Sigmoid colon (tissue), 7 donors: ENCODE measurements at places on chromosomes 3 and 15. TPM values are rescaled to one million over a fixed set of nuclear protein-coding genes. Genes with fewer than 3 reads are reported as not detected.

- H3K4me3 ChIP-seq: no peak overlapping the region
- no peak for DNase-seq
- no peaks in the 10 kb centered on the region for H3K27me3 ChIP-seq
- peaks cover 31% of the 10 kb centered on the region for H3K4me1 ChIP-seq
- H3K27ac ChIP-seq: no peak overlapping the region
- H3K36me3 ChIP-seq: peaks cover 30% of the 10 kb centered on the region
These were observed 40.9 kb downstream of the PML start for GRCh38 chr15:74035121-74036017.

PLXNB1 gene
- 10.4 TPM for polyA plus RNA-seq

RAB6B gene
- 19.7 TPM for polyA plus RNA-seq

DNA sequence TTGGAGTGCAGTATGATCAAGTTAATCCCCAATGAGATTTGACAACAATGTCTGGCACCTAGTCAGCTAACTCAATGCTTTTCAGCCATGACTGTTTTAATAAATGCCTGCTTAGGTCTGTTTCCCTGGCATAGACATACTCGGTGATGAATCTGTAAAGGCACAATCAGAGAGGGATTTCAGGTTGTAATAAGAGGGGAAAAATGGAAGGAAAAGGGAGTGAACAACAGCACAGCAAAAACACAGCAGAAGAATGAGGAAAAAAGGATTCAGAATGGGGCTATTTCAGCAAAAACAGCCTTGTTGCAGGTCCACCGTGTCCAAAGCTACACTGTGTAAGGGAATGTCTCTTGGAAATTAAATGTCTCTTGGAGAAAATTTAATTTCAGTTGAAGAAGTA lies 19.3 kb upstream of the CHD2 start:
- no peak for DNase-seq
- peaks cover 3% of the 10 kb centered on the region for H3K36me3 ChIP-seq
- H3K4me1 ChIP-seq: peaks cover 21% of the 10 kb centered on the region
- no peak overlapping the region for H3K4me3 ChIP-seq

DNA sequence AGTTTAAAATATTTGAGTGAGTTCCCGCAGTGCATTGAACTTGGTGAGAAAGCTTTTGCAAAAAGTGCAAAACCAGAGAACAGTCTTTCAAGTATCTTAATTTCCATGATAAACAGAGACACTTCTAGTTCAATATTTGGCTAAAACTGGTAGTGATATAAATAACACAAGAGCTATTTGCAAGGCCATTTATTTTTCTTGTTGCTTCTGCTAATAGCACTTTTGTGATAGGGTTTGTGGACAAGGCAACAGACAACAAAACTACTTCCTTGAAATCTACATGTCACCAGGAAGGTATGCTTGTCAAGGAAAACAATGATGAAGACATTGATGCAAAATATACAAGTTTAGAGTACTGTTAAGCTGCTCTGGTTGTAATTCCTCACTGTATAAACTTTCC lies 1225.1 kb downstream of the OTOL1 start:
- no peak for DNase-seq
- H3K4me3 ChIP-seq: no peak overlapping the region
- H3K4me1 ChIP-seq: no peaks in the 10 kb centered on the region
- H3K27me3 ChIP-seq: no peaks in the 10 kb centered on the region
- H3K36me3 ChIP-seq: no peaks in the 10 kb centered on the region

DNA sequence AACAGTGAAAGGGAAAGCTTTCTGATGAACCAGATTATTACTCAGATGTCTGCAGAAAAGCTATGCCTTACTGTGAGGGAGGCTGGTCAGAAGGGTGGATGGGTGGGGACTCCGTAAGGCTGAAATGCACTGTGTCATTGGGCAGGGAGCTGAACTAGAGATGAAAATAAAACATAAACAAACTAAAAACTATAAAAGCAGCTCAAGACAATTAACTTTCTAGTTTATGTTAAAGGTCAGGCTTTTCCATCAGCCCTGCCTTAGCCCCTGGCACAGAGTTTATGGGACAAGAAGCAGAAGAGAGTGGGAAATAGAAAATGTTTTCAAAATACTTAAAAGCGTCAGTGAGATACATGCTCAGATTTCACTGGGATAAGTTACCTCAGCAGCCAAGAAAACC lies 310.0 kb upstream of the UBE2E2 start:
- no peaks in the 10 kb centered on the region for H3K36me3 ChIP-seq
- no peak overlapping the region for H3K4me3 ChIP-seq
- H3K27me3 ChIP-seq: no peaks in the 10 kb centered on the region

PSTPIP1 gene
- polyA plus RNA-seq: 2.1 TPM

GRCh38 chr3:43732747-43733425 lies 42.1 kb downstream of the ABHD5 start:
- no peak overlapping the region for H3K4me3 ChIP-seq
- no peak overlapping the region for H3K27ac ChIP-seq
- no peak for DNase-seq

- no peaks in the 10 kb centered on the region for H3K27me3 ChIP-seq
- peaks cover 48% of the 10 kb centered on the region for H3K4me1 ChIP-seq
- DNase-seq: no peak
- no peak overlapping the region for H3K4me3 ChIP-seq
These were observed 53.4 kb downstream of the UBE2E1 start for GRCh38 chr3:23859012-23859743.

DNA sequence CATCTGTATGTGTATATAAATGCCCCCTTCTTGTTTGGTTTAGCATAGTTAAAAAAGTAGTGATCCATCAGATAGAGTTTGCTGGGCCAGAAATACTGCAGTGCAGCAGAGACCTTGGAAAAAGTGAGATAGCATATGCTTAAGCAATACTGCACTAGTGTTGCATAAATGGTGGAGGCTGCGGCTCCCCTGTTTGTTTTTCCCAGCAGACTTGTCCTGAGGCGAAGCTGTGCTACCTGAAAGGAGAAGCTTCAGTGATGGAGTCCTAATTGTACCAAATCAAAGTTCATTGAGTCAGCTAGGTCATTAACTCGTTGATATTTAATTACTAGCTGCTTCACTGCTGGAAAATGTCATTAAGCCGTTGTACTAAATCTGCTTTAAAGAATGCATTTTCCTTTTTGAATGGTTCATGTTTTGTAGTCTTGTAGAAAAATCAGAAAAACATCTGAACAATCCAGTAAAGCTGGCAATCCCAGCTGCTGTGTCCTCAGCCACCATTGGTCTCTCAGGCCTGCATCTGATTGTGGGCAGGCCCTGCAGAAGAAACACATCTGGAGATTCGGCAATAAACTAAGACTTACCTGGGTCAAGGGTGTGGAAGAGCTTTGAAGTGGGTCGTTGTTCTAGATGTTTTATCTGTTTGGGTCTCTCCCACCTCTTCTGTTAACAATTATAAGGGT lies 169.6 kb downstream of the B3GALNT1 start:
- no peaks in the 10 kb centered on the region for H3K36me3 ChIP-seq
- H3K4me1 ChIP-seq: no peaks in the 10 kb centered on the region
- no peaks in the 10 kb centered on the region for H3K27me3 ChIP-seq

PTPRG gene
- 1.2 TPM for polyA plus RNA-seq

NMNAT3 gene
- polyA plus RNA-seq: 3.4 TPM

FSTL1 gene
- polyA plus RNA-seq: 8.1 TPM

DNA sequence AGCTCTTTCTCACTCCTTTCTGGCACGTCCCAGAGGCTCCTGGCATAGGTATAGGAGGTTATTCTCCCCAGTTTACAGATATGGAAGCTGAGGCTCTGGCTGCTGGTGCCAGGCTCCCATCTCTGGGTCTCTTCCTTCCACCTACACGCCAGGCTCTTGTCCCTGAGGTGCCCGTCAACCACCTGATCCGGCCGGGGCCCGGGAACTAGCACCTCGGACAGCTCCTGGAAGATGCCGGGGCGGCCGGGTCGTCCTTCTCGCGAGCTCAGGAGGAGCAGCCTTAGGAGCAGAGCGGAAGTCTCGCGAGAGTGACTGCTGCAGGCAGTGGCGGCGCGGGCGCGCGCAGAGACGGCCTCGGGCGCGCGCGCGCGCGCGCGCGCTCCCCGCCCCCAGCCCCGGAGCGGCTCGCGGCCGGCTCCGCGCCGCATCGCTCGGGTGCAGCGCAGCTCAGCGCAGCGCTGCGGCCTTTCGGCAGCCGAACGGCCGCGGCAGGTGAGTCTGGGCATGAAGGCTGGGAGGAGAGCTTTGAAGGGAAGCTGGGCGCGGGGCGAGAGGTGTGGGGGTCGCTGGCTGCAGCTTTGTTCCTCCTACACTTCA lies at the start of gene SCAMP5:
Gene SCAMP5 (plus strand): TSS at position 382 of the 597 bp plus-strand sequence. CDS start 16,277 bp downstream, outside the sequence.
- H3K4me3 ChIP-seq: peak within 1 kb of the TSS; percentile 60
- H3K27me3 ChIP-seq: peaks cover 46% of the 10 kb centered on the region
- H3K36me3 ChIP-seq: no peaks in the 10 kb centered on the region
- peak; percentile 96 for DNase-seq
- peaks cover 7% of the 10 kb centered on the region for H3K4me1 ChIP-seq

- peak overlapping the region; percentile 93 for H3K27ac ChIP-seq
- peak overlapping the region; percentile 91 for H3K4me3 ChIP-seq
- DNase-seq: no peak
- no peaks in the 10 kb centered on the region for H3K27me3 ChIP-seq
These were observed 1.2 kb downstream of the PLOD2 start for GRCh38 chr3:146159616-146160320.

DNA sequence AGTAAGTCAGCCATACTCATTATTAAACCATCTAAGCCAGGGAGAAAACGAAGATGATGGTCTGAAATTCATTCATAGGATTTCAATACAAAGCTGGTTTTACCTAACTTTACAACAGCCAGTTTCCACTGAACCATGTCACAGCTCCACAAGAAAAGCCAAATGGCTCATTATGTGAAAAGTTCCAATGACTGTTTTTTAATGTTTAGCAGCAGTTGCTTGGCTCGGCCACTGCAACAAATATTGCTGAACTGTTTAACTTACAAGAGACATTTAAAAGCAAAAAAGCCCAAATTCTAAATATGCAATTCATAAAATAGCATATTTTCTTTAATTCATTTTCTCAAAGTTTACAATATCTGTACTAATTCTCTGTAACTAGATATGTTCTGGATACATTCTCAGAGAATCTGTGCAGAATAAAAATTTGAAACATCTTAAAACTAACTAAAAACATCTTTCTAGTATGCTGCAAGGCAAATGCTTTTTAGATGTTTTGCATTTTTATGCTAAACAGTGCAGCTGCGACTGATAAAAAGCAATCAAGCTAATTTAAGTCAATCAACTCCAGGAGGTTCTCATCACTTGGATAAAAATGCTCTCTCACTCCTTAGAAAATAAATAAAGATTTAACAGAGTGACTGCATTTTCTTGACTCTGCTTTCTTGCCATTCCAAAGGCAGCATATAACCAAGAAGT lies 356.5 kb downstream of the ERC2 start:
- no peak for DNase-seq
- no peaks in the 10 kb centered on the region for H3K27me3 ChIP-seq
- H3K36me3 ChIP-seq: no peaks in the 10 kb centered on the region
- no peak overlapping the region for H3K27ac ChIP-seq
- H3K4me1 ChIP-seq: no peaks in the 10 kb centered on the region

C3orf62 gene
- 1.2 TPM for polyA plus RNA-seq

DNA sequence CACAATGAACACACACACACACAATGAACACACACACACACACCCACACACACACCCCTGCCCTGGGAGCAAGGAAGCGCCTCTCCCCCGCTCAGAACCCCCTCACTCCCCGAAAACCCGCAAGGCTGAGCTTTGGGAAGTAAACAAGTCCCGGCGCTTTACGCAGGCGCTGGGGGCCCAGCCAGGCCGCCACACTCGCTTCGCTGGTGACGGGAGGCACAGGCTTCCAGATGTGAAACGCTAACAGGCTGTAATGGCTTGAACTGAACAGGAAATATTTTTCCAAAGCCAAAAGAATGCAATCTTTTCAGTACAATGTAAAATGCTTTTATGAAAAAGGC lies 122.7 kb upstream of the IGF1R start:
- no peaks in the 10 kb centered on the region for H3K27me3 ChIP-seq
- peak; percentile 71 for DNase-seq
- H3K27ac ChIP-seq: peak overlapping the region; percentile 54
- peaks cover 17% of the 10 kb centered on the region for H3K4me1 ChIP-seq

NR2E3 gene
- 5.4 TPM for polyA plus RNA-seq

MAP1A gene
- 1.2 TPM for polyA plus RNA-seq

GRCh38 chr3:27322634-27323033 lies 46.5 kb downstream of the NEK10 start:
- no peak overlapping the region for H3K4me3 ChIP-seq
- H3K27me3 ChIP-seq: no peaks in the 10 kb centered on the region
- no peak overlapping the region for H3K27ac ChIP-seq
- no peak for DNase-seq
- H3K4me1 ChIP-seq: peaks cover 64% of the 10 kb centered on the region

RTP3 gene
- not detected for polyA plus RNA-seq

DNA sequence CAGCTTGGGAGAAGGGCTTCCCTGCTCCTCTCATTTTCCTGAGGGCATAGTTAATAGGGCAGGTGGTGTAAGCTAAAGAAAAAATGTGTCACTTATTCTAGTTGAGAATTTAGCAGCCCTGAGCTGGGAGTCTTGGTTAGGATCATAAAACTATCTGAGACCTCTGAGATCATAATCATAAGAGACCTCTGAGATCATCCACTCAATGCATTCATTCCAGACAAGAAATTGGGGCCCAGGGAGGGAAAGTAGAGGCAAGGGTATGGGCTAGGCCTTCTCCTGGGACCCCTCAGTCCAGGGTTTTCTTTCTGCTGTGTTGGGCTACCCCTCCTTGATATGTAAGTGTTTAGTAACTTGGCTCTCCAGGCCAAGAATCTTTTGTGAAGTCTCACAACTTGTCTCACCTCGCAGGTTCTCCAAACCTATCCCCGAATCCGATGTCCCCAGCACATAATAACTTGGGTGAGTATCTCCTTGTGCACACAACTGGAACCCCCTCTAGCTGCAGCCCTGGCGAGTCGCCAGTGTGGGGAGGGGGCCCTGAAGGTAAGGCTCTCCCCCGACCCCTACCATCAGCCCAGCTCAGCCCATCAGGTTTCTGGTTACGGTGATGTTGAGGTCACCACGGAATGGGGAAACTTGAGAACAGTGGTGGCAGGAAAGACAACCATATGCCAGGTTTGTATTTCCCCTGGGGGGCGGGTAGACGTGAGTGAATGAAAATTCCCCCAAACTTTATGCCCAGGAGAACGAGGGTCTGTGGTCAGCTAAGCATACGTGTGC lies 84.1 kb downstream of the AAGAB start:
- peaks cover 5% of the 10 kb centered on the region for H3K36me3 ChIP-seq
- no peaks in the 10 kb centered on the region for H3K27me3 ChIP-seq
- peak; percentile 61 for DNase-seq
- H3K27ac ChIP-seq: no peak overlapping the region
- H3K4me1 ChIP-seq: peaks cover 36% of the 10 kb centered on the region

DNA sequence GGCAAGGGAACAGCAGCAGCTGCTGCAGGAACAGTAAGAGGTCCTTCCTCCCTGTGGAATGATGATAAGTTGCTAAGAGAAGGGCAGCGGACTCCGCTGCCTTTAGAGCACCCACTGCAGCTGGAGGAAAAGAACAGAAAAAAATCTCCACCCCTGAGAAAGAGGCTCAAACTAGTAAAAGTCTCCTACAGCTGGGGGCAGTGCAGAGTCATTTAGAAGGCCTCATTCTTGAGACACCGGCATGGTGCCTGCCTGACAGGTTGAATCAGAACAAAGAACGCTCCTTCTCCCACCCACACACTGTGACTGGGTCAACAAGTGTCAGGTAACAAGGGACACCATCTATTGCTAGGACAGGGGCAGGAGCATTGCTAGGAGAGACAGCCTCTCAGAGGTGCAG lies 188.4 kb downstream of the ABHD5 start:
- no peak overlapping the region for H3K27ac ChIP-seq
- H3K4me1 ChIP-seq: peaks cover 5% of the 10 kb centered on the region
- DNase-seq: no peak
- no peaks in the 10 kb centered on the region for H3K27me3 ChIP-seq
